K562 (cell line): ENCODE measurements at places on chromosomes 13 and 19. TPM values are rescaled to one million over a fixed set of nuclear protein-coding genes. Genes with fewer than 3 reads are reported as not detected.

GRCh38 chr13:28611654-28612131 lies 47.2 kb upstream of the POMP start:
- H3K27ac ChIP-seq = no peak overlapping the region
- DNase-seq = peak; percentile 16
- no peaks in the 10 kb centered on the region for H3K4me1 ChIP-seq
- H3K27me3 ChIP-seq = no peaks in the 10 kb centered on the region

The FBN3 gene
- 0.04 and 0.29 TPM in 2 replicates for total RNA-seq

DNA sequence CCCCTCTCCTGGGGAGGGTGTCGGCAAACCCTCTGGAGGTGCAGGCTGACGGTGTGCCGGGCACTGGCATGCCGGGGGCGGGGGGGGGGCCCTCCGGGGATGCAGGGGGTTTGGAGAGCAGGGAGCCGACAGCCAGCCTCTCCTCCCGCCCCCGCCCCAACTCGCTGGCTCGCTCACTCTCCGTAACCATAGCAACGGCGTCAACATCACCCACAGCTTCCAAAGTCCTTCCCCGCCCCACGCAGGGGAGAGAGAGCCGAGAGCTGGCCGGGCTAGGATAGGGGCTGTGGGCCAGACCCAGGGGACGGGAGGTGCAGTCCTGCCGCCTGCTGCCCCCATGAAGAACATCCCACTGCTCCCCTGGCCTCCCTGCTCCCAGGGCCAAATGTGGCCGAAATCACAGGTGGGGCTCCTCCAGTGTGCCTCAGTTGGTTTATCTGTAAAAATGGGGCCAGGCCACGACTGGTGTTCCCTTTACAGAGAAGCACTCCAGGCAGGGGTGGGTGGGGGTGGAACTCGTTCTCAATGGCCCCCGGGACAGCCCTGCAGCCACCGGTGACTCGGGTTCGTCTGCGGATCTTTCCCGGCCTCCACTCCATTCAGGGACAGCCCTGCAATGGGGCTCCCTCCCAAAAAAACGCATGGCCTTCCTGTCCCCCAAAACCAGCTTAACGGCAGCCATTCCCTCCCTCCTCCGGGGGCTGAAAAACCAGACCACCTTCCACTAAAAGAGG lies 3.2 kb downstream of the KLF16 start:
- H3K27me3 ChIP-seq = no peaks in the 10 kb centered on the region
- H3K4me3 ChIP-seq = peak overlapping the region; percentile 95
- DNase-seq = peak; percentile 71
- H3K36me3 ChIP-seq = no peaks in the 10 kb centered on the region; the same call in 2 of the 3 replicates
- H3K4me1 ChIP-seq = peaks cover 83% of the 10 kb centered on the region

GRCh38 chr19:6278740-6279619 lies 795 bp downstream of the MLLT1 start:
- peak overlapping the region; percentile 79 for H3K27ac ChIP-seq
- no peaks in the 10 kb centered on the region for H3K27me3 ChIP-seq
- H3K4me3 ChIP-seq = peak overlapping the region; percentile 98
- peaks cover 29% of the 10 kb centered on the region; the same call in 2 of the 3 replicates for H3K36me3 ChIP-seq
- no peak for DNase-seq
